ENCODE measurements at places on chromosomes 7 and 10. TPM values are rescaled to one million over a fixed set of nuclear protein-coding genes. Genes with fewer than 3 reads are reported as not detected.

DNA sequence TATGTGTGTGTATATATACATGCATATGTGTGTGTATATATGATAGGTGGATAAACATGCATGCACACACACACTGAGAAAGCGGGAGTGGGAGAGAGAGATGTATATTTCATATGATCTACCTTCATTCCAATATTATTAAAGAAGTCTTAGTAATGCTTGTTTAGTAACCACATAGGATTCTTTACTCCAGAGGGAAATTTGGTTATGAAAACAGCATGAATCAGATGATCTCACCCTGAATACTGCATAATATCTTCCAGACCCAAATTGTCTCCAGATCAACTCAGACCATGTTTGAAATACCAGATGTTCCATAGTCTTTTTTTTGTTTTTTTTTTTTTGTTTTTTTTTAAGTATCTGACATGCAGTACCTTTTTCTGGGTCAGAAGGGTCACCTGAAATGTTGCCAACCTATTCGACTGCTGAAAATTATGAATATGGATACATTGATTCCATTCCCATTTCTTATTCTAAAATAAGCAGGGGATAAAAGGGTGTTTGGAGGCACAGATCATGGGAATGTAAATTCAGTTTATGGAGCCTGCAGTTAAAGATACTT, 17.4 kb downstream of the TES start:
- DNase-seq, result no peak

GRCh38 chr7:66778201-66778600, 37.7 kb downstream of the RABGEF1 start:
- no peak for DNase-seq

DNA sequence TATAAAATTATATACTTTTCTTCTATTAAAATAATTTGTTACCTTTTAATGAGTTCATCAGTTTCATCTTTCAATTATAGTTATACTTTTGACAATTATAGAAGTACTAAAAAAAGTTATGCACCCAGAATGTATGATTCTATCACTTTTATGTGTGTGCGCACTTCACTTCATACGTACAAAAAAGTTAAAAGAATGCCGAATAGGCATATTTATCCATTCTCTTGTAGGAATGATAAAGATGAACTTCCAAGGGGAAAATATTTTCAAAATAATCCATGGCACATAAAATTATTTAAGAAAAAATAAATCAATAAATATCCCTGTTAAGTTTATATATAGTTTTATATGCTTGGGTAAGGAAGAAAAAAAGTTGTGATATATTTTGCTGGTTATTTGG, 166.9 kb upstream of the PRSS1 start:
- DNase-seq, result no peak

DNA sequence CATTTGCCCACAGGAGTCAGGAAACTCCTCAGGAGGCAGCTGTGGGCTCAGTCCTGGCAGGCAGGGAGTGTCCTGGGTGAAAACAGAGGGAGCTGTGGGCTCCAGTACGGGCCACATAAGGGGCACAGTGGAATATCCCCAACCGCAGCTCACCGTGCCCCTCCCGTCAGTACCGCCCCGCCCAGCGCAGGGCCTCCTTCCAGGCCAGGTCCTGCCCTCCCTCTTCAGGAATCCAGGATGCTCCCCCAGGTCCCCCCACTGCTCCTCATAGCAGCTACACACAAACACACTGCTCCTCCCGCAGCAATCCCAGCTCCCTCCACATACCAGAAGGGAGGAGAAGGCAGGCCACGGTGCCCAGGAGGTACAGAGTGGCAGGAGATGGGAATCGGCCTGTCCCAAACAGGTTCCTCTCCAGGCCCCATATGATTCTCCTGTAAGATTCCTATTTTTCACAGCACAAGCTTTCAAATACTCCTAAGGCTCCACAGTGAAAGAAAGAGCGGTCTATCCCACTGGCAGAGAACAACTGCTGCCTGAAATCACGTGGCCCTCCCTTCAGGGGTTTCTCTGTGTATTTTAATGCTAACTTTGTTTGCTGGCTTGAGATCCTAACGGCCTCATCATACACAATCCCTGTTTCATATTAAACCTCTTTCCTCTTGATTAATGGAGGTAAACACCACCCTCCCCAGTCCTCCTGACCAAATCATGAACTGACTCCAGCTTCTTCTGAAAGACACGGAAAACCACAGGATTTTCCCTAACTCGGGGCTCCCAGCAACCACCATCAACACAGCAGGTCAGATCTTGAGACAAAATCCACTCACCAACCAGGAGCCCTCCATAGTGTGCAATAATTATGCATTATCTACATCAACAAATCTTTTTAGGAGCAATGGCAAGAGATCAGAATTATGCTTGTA, 178.7 kb downstream of the TNS3 start:
- no peak for DNase-seq

DNA sequence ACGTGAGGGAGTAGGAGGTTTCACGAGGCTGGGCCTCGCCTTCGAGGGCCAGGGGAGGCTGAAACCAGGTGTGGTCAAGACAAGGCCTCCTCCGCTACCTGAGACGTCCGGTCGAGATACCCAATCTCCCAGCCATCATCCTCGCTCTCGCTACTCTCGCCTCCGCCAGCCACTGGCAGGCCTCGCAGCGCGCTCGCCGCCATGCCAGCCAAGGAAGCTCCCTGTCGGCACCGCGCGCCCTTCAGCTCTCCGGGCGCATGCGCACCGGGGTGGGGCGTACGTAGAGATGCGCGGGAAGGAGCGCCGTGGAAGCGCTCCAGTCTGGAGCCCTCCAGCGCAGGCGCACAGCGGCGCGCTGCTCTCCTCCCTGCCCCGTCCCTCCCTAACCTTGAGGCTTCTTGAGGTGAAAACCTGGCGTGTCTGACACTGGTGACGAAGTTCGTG, at the start of gene ASZ1:
ASZ1 (minus strand) TSS at position 236 of the 444 bp plus-strand sequence; CDS start at position 203, 33 bp downstream.
- DNase-seq, result no peak

DNA sequence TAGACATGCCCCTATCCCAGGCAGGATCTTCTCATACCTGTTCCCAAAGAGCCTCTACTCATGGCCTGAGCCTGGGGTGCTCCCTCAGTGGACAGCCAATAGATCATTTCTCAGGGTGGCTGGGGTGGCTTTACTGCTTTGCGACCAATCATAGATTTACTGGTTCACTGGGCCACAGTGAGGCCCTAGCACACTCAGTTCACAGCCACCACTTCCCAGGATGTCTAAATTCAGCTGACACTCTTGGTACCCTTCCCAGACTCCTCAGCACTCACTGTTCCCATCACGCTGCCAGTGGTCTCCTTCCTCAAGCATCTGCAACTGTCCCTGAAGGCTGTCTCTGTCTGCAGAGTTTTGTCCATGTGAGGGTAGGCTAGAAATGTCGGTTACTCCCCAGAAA, 50.6 kb downstream of the ARHGAP22 start:
- no peak for DNase-seq

GRCh38 chr7:30351286-30351685, 66.9 kb downstream of the ZNRF2 start:
- no peak for DNase-seq

DNA sequence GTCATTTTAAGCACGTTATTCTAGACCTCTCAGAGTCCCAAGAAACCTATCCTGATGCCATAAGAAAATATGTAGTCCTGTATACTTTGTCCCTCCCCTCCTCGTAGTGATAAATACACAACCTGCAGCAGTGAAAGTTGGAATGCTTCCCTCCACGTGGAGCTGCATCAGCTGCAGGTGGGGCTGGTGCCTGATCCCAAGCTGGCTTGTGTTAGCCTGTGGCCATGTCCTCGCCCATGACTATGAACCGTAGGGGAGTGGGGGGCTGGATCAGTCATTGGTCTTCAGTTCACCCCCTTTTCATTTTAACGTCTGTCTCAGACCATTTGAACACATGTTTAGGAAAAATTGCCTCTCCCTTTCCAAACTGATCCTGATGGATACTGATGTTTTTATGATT, 171.4 kb upstream of the HABP2 start:
- DNase-seq, result no peak

GRCh38 chr10:102649797-102650654, 5.7 kb downstream of the TRIM8 start:
- DNase-seq, result peak; percentile 53

DNA sequence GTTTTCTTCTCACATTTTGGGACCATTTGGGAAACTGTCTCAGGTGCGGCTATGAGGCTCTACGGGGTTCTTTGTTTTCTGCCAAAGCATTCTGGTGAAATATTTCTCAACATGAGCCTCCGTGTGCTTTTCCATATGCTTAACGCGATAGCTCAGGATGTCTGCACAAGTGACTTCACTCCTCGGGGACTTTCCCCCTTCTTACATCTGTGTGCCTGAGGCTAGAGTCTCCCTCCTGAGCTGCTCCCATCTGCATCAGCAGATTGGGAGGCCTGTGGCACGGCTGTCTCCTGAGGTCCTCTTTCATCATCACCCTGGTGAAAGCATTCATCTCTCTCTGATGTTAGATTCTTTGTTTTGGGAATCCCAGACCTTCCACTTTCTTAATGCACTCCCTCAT, 1190.9 kb downstream of the TYW1 start:
- no peak for DNase-seq

- DNase-seq, result no peak
Observed at GRCh38 chr10:127982601-127983000, 75.7 kb downstream of the PTPRE start.

GRCh38 chr7:77282897-77283296, 83.3 kb upstream of the FGL2 start:
- DNase-seq, result no peak

GRCh38 chr10:132521466-132522102, 16.0 kb upstream of the INPP5A start:
- no peak for DNase-seq

GRCh38 chr7:47490501-47491265, 91.2 kb downstream of the TNS3 start:
- DNase-seq, result no peak

MORN4 gene
- total RNA-seq, result 5.4 TPM

CUEDC2 gene
- 73.3 TPM for total RNA-seq

IDI2 gene
- not detected for total RNA-seq

CCDC6 gene
- total RNA-seq, result 25.4 TPM

SNCG gene
- total RNA-seq, result not detected

PRPF18 gene
- total RNA-seq, result 24.1 TPM

ZNF786 gene
- 7.7 TPM for total RNA-seq

SERPINE1 gene
- total RNA-seq, result 0.42 TPM

EPHB4 gene
- total RNA-seq, result 7.3 TPM

HYCC1 gene
- 171 TPM for total RNA-seq

Measured in OCI-LY7 (cell line).